Hematopoietic multipotent progenitor cell treated with erythropoietin and hydrocortisone succinate and interleukin-3 and kit ligand, for 4 days (in vitro differentiated cells): ENCODE measurements at places on chromosomes 7 and 10.
A peak's percentile ranks its signal among the peaks of the same experiment; 100 is the strongest.

DNA sequence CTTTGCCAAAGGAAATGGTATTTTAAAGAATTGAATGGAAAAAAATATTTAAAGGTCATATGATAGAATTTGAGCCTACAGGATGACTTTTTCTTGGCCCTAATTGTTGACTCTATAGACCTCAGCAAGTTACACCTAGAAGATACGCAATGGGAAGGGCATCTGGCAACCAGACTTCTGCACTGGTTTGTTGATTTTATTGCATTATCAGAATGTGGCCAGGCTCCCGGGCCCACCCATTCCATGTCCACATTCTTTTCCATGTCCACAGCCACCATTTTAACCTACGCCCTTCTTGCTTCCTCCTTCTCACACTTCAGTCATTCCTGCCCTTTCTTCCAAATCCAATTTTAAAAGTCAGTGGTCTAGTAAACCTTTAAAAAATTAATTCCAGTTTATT is 738.4 kb downstream of the SUGCT start:
- no peak for DNase-seq

DNA sequence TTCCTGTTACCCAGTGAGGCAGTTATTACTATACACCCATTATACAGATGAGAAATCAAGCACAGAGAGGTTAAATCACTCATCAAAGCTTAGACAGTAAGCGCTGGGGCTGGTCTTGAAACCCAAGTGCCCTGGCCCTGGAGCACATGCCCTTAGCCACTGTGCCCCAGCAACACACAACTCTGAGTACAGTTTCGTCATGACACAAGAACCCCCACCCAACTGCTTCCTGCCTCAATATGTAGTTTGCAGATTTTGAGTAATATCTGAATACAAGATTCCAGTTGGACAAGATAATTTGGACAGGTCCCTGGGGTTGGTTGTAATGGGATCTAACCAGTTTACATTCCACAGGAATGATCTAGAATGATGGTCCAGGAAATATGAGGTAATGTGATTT is 62.8 kb downstream of the SH3PXD2A start:
- no peak for DNase-seq

DNA sequence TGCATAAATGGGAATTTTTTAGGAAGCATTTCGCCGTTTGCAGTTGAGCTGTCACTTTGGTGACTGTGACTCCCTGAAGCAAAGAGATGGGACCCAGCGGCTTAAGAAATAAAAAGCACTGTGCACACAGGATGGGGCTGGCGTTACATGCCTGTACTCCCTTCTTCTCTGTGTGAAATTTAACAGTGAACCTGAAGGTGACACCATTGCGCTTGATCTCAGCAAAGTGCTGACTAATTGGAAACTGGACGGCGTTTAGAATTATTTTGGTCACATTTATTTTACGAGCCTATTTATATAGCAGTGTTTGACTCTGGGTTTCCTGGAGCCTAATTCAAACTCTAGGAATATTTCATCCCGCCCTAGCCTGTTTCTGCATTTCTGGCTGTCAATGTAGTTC is 146.2 kb downstream of the PAXIP1 start:
- no peak for DNase-seq

DNA sequence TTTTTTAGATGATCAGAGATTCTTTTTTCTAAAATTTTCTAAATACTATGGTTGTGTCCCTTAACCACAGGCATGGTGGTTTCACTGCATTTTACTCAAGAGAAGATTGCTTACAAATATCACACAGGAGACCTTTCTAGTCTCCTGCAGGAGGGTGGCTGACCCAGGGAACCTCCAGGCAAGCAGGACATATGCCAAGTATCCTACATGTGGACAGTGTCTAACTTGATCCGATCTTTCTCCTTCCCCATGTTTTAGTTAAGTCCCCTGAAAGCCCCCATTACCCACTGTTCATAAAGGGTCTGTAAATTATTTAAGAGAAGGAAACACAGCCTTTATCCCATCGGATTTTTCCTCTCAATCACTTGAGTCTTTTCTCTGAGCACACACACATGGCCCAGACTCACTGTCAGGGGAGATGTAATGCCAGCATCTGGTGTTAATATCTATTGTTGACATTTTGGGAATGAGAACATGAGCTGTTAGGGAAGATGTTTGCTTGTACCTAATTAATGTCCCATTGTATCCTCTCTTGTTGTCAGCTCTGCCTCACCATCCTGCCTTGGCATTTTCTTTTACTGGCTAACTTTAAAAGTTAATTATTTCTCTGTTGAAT is 755.2 kb downstream of the AUTS2 start:
- no peak for DNase-seq

DNA sequence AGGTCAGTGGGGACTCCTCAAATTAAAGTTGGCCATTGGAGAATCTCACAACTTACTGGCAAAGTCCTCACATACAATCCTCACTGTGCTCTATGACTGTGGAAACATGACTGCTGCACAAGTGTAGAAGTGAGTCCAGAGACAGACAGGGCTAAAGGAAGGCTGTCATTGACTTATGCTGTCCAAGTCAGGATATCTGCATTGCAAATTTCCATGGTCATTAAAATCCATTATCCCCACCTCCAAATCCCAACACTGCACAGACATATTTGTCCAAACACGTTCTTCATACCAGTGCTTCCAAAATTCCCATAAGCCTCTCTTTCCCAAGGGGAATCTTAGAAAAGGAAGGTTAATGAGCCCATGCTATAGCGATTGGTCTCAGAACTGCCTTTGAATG is 396.8 kb upstream of the ANKRD30A start:
- no peak for DNase-seq

- DNase-seq: no peak
Observed at GRCh38 chr7:155371331-155371883, 73.7 kb downstream of the INSIG1 start.

DNA sequence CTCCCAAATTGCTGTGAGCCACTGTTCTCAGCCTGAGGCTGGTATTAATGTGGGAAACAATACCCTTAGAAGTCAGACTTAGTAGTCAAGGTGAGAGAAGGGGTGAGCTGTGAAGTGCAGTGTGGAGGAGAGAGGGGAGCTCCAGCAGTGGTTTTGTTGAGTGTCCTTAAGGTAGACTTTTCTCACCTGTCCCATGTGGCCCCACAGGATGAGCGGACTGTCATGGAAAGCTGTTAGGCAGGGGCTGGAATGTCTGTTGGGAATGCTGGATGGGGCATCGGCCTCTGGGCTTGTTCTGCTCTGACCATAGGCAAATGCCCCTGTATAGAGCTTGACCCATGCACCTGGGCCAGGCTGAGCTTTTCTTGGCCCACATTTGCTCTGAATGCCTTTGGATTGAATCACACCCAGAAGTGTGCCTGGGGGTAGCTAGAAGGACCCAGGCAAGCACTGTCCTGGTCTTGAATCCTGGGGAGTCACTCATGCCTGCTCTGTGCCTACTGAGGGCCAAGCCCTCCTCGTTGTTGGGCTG is 36.3 kb upstream of the SH2D4B start:
- no peak for DNase-seq

GRCh38 chr10:80504158-80504811 is 33.4 kb upstream of the SH2D4B start:
- DNase-seq: peak; percentile 96

DNA sequence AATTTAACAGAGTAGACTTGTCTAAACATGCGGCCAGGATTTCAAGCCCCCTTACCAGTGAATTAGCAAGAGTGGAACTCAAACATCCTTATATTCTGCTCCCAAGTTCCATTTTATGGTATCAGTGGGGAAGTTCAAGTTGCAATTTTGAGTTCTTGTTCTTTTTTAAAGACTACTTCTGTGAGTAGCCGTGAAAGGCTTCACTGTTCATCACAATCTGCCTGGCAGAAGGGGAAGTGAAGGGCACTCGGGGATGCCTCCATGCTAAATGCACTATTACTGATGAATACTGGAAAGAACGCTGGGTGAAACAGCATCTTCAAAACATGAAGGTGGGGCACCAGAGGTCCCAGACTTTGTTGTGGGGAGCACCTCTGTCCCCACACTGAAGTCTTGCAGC is 22.4 kb upstream of the FGL2 start:
- no peak for DNase-seq

DNA sequence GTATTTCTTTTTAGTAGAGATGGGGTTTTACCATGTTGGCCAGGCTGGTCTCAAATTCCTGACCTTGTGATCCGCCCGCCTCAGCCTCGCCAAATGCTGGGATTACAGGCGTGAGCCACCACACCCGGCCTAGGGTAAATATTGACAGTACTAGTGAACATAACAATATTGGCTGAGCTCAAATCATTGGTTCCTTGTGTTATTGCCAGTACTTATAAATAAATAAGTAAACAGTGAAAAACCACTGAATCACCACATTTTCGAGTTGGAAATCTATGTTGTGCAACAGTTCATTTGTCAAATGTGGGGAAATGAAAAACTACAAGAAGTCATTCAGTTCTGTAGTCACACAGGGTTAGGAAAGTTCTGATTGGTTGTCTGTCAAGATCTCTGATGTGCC is 15.8 kb downstream of the RPP30 start:
- no peak for DNase-seq

- DNase-seq: no peak
Observed at GRCh38 chr10:43307306-43307705, 40.4 kb upstream of the RASGEF1A start.
